ENCODE measurements at places on chromosomes 6 and 20.

DNA sequence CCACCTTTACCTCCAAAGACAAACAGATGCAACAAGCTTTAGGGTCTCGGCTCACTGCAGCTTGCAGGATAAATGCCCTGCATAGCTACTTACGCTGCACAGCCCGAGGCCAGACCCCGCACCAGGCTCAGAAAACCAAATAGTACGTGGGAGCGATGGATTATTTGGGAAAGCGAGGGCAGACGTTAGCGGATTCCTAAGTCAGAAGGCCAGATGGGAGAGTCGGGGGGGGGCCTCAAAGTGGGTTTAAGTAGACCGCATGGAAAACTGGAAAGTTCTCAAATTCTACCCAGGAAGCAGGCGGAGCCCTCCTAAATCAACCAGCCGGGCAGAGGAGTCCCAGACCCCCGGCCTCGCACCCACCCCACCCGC lies 382 bp downstream of the SFT2D1 start:
- DNase-seq, result no peak

GRCh38 chr6:167275436-167275835 lies 15.7 kb upstream of the UNC93A start:
- no peak for DNase-seq

- DNase-seq, result no peak
Observed at GRCh38 chr6:33578588-33579011, 1.5 kb downstream of the BAK1 start.

DNA sequence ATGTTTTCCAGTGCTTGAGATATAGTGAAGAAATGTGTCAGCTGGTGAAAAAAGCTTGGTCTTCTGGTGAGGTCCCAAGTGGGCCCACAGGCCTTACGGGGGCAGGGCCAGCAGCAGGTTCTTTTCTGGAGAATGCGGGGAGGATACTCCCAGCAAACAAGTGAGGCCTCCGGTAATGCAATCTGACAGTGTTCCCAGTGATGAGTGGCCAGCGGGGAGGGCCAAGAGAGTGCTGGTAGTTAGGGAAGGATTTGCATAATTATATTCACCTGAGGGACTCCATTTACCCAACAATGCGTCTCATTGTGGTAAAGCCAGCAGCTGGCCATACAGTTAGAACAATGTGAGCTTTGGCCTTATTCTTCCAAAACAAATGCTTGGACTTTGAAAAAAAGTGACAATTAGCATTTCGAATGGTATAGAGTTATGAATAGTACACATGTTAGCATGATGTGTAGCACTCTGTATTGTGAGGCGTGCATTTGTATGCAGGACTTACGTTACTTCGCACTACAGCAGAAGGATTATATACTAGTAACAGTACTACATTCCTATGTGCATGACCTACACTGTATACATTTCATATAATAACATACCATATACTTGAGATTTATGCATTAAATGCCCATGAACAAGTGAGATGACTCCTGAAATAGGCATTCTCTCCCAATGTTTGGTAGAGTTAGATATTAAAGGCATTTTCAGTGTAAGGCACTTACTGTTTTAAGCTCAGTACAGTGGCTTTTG lies 69.8 kb downstream of the MYB start:
- no peak for DNase-seq

DNA sequence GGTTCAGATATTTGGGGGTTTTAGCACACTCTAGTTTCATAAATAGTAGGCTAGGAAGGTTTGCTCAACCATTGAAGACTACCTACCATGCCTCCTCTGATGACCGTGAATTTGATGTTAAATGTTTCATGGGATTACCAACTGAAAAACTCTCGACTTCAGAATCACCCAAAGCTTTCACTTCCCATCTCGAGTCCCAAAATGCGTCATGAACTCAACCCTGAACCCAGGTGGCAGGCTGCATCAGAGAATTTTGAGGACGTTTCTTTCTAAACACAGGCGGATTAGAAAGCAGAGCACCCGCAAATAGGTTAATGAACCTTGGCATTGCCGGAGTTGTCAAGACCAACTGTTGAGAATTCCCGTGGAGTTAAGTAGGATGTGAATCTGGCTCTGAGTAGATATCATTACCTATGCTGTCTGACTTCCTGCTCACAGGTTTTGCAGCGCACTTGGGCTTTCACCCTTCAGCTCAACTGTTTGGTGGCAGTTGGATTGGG lies 98.4 kb upstream of the ADTRP start:
- DNase-seq, result no peak

DNA sequence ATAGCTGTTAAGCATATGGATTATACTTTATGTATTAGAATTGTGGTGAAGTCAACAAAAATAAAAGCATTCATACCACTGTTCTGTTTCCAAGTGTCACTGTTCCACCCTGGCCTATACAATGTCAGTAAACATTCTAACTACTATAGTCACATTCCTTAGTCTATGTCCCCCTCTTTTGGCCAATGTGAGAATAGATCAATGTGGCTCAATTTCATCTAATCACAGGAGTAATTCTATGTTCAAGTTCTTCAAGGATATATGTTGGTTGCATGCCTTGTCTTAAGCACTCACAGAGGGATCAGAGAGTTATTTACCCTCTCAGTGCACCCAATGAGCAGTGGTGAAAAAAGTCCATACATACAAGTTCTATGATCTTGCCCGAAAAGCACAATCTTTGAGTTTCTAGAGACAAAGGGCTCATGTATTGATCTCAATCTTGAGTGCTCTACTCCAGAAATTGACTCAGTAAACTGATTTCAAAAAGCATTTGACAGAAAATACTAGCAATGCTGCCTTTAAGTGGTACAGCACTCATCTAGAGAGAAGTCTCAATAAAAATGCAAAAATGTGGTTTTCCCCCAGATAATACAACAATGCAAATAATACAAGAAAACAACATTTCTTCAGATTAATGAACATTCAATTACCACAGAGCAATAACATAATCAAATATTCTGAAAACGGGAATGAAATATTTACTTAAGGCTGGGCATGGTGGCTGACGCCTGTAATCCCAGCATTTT lies 16.5 kb downstream of the SMLR1 start:
- peak; percentile 29 for DNase-seq

- no peak for DNase-seq
Observed at GRCh38 chr6:101626269-101626668, 232.8 kb downstream of the GRIK2 start.

- DNase-seq, result no peak
Observed at GRCh38 chr20:41411391-41411847, 44.8 kb upstream of the EMILIN3 start.

DNA sequence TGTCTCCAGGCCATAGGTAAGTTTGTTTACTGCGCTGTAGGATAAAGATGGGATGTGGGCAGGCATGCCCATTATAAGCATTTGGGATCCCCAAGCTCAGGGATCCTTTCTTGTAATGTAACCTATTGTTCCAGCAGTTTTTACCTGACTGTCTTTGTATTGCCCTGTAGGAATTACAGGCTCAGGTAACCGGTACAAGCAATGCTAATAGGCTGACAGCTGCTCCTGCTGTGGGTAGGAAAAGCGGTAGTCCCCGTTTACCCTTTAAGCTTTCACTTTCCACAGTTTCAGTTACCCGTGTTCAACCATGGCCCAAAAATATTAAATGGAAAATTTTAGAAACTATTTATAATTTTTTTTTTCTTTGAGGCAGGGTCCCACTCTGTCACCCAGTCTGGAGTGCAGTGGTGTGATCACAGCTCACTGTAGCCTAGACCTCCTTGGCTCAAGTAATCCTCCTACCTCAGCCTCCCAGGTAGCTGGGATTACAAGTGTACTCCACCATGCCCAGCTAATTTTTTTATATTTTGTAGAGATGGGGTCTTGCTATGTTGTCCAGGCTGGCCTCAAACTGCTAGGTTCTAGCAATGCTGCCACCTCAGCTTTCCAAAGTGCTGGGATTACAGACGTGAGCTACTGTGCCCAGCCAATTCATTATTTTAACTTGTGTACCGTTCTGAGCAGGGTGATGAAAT lies 108.6 kb downstream of the CDYL start:
- no peak for DNase-seq

DNA sequence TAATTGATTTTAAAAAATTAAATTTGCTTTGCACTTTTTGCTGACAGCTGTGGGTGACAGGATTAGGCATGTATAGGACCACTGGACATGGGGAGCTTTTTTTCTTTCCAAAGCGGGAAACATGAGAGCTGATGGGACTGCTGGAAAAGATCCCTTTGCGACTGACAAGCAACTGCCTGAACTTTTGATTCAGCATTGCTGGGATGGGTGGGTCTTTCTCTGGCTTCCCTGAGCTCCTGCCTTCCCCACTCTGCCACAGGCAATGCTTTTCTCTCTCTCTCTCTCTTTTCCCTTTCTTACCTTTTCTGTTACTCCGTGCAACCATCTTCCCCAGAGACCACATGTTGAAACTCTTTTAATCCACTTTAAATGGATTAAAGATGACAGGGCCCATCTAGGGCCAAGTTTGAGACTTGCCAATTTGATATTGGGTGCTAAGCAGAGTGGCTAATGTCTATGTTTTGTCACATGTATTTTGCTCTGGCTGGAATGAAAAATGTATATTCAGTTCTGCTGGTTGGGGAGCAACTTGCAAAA lies 33.5 kb upstream of the TPD52L1 start:
- DNase-seq, result no peak

DNA sequence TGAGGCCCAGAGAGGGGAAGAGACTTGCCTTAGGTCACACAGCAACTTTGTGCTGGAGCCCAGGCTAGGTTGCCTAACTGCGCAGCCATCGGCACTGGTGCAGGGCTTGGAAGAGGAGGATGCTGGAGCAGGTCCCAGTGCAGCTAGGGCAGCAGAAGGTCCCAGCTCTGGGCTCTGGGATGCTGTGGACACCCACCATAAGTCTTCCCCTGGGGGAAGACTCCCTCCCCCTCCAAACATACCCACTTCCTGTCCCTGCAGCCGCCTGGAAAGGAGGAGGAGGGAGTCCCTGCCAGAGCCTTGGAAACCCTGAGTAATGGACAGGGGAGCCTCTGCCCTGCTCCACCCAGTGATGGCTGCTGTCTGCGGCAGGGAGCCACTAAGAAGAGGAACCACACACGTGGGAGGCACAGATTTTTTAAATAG lies 93.6 kb downstream of the NCR2 start:
- DNase-seq, result no peak

GRCh38 chr6:148107911-148108310 lies 234.7 kb upstream of the SASH1 start:
- DNase-seq, result no peak

GRCh38 chr6:160428818-160429619 lies 80.8 kb downstream of the SLC22A3 start:
- no peak for DNase-seq

DNA sequence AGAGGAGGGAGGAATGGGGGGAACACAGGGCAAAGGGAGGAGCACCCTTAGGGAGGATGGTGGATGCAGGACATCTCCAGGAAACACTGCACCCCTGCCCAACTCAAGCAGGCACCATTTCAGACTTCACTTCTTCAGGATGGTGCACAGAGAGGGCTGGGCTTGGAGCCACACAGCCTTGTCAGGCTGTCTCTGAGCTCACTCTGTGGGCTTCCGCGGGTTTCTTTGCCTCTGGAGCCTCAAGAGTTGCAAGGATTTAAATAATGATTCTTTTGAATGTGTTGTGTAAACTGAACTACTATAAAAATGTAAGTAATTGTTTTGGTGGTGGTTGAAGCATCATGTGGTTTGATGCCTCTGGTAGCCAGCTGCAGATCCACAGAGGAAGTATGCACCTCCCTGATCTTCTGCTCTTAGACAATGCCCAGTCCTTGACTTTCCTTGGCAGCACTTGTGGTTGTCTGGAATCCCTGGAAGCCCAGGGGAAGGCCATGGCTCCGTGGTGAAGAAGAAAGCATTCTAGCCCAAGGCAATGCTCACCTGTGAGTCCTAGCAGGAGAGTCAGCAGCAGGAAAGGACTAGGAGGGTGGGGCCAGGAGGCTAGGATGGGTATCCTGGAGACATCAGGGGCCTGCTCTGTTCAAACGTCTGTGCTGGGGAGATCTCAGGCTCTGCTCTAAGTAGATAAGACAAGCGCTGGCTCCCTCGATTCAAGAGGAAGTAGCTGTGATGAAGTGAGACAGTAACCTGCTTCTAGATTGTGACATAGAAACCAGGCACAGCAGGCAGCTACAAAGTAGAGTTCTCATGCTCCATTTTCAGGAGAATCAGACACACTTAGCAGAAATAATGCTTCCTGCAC lies 50.2 kb upstream of the SIRPG start:
- no peak for DNase-seq

GRCh38 chr20:8094850-8095249 lies 37.2 kb upstream of the PLCB1 start:
- DNase-seq, result no peak

GRCh38 chr20:13432126-13432525 lies 206.6 kb downstream of the TASP1 start:
- no peak for DNase-seq

DNA sequence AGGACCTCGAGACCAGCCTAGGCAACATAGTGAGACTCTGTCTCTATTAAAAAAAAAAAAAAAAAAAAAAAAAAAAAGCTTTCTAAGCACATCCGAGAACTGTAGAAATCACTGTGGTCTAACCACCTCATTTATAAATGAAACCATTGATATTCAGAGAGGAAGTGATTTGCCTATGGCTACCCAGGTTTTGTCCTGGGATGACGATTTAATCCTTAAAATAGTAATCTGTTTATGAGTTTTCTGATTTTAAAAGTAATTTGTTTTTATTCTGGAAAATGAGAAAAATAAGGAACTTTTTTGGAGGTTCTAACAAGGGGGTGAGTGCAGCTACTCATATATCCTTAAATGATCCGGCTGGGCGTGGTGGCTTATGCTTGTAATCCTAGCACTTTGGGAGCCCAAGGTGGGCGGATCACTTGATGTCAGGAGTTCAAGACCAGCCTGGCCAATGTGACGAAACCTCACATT lies 6.5 kb upstream of the BTN3A2 start:
- no peak for DNase-seq

DNA sequence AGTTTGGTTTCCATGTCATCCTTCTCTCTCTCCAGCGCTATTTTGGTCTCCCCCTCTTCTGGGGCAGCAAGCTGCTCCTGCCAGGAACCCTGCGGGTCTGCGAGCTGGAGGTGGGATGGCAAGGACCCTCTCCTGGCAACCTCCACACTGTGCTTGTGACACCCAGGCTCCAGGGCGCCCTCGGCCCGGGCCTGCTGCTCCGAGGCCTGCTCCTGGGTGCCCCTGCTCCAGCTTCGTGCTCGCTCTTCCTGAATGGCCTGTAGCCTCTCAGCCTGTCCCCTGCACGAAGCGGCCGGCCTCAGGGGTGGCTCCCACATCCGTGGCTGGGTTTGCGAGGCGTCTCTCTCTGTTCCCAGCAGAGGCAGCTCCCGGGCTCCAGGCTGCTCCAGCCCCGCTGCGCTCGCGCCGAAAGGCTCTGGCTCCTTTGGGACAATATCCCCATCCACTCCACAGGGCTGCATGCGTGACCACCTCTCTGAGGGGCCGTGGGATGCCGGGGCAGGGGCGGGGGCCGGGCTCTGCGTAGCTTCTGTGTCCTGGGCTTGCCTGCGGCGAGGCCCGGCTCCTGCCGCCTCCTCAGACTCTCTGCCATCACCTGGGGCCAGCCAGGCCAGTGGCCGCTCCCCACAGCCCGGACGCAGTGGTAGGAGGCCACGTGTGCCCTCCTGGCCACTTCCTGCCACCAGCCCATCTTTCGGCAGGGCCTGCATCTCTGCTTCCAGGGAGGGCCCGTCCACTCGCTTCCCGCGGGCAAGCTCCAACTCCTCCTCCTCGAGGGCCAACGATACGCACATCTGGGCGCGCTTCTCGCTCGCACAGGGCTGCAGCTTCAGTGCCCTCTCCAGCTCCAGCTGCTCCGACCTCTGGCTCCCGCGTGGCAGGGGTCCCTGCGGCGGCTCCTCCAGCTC lies 68.9 kb downstream of the GINS1 start:
- no peak for DNase-seq

- DNase-seq, result peak; percentile 94
Observed at GRCh38 chr6:126227833-126228702, 111.8 kb upstream of the CENPW start.

- no peak for DNase-seq
Observed at GRCh38 chr20:46099491-46100287, 9.9 kb upstream of the NCOA5 start.

- no peak for DNase-seq
Observed at GRCh38 chr20:3392756-3393155, 14.7 kb downstream of the DNAAF9 start.
